Fibroblast of skin of scalp (primary cell): ENCODE measurements at places on chromosomes 2 and 18.
A peak's percentile ranks its signal among the peaks of the same experiment; 100 is the strongest.

DNA sequence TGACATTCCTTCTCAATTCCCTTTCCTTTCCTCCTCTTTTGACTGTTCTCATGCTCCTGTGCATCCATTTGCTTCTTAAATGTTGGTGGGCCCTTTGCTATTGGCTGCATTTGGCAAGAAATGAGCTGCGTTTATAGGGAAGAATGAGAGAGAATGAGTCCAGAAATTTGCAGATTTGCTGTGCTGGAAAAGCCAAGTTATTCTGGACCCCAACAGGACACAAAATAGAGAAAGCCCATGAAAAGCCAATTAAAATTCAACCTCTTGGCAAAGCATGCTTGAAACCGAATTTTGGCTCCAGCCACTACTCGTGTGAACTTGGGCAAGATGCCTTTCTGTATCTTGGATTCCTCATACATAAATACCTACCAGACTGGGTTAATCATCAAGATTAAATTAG is 1.3 kb upstream of the SCLY start:
- no peak for DNase-seq

GRCh38 chr2:161415034-161415986 is 787 bp upstream of the TBR1 start:
- DNase-seq = no peak

DNA sequence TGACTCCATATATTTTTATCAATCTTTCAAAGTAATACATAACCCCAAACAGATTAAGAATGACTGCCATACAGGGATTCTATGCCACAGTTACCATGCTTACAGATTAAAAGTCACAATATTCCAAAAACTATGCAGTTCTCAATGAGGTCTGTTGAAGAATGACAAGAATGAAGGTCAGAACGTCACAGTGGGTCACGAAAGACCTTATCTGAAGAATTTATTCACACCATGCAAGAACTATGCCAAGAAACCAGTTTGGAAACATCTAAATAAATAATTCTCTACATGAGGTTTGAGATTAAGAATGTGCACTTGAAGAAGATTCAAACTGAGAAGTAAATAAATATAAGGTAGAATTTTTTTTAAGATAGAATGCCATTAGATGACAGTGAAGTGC is 253.3 kb downstream of the EXOC6B start:
- peak; percentile 76 for DNase-seq

DNA sequence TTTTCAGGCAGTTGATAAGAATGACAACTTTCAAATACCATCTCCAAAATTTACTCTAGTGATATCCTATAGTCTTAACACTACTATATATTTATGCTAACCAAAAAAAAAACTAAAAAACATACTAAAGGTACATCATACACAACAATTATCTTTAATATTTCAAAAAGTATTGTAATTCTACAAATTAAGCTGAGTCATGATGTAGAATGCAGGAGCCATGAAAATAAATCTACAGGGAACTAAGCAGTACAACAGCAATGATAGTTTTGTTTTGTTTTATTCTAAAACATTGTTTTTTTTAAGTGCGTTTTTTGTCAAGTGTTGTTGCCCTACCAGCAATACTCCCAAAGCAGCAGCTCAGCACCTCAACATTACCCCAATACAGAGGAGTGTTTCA is 314.3 kb downstream of the FSIP2 start:
- no peak for DNase-seq
